ENCODE measurements at places on chromosomes 2 and 18.

- DNase-seq, result no peak
Observed at GRCh38 chr2:1600191-1601066, 143.9 kb downstream of the PXDN start.

DNA sequence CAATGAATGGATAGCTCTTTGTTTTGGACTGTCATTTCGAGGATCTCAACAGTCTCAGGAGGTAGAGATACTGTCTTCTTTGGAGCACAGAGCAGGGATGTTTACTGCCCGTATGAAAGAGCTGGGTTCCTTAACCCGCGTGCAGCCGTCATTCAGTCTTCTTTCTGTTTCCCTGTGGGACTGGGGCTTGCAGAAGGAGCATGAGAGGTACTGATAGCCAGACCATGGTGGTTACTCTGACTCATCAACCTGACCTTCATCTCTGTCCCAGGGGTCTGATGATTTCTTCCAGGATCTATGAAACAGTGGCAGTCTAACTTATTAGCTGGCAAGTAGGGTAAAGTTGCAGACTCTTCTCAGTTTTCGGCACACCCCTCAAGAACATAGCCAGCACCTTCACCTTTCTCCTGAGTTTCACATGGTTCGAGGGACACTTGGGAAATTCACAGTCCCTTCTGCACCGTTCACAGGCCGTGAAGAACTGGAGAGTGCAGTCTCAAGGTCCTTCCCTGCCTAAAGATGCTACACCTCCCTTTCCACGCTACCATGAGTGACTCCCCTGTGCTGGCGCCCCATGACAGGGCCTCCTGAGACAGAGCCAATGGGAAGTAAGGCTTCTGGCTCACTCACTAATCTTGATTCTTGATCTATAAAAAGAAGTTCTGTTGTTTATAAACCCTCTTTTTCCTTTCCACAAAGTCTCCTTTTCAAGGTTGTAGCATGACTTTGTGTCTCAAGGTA is 226.2 kb downstream of the MC4R start:
- no peak for DNase-seq

- no peak for DNase-seq
Observed at GRCh38 chr2:25920336-25920735, 42.0 kb upstream of the ASXL2 start.

- DNase-seq, result no peak
Observed at GRCh38 chr18:70190529-70190928, 15.0 kb downstream of the RTTN start.

- no peak for DNase-seq
Observed at GRCh38 chr18:76521417-76522121, 26.5 kb upstream of the ZNF516 start.

- no peak for DNase-seq
Observed at GRCh38 chr18:59455728-59456276, 96.7 kb upstream of the LMAN1 start.

GRCh38 chr2:198347349-198347748 is 543.0 kb downstream of the PLCL1 start:
- no peak for DNase-seq

DNA sequence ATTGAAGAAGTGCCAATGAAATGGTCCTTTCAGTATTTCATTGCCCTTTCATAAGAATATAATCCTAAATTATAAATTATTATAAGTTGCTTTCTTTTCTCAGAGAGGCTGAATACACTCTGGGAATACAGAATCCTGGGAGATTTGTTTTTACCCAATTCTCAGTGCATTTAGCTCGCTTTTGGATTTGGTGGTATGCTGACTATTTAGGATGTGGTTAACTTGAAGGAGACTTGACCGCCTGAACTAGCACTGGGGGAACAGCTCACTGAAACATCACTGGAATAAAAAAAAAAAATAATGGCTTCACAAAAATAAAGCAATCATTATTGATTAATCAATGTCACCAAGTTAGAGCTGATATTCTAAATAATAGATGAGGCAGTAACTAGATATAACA is 10.2 kb downstream of the TNFAIP6 start:
- no peak for DNase-seq

DNA sequence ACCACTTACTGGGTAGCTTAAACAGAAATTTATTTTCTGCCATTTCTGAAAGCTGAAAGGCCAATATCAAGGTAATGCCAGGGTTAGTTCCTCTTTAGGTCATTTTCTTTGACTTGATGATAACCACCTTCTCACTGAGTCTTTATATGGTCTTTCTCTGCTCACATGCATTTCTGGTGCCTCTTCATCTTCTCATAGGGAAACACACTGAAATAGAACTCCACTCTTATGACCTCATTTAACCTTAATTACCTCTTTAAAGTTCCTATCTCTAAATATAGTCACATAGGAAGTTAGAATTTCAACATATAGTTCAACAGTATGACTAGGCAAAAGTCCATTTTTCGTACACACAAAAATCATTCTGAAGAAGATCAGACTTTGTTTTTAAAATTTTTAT is 616.8 kb upstream of the VRK2 start:
- no peak for DNase-seq

DNA sequence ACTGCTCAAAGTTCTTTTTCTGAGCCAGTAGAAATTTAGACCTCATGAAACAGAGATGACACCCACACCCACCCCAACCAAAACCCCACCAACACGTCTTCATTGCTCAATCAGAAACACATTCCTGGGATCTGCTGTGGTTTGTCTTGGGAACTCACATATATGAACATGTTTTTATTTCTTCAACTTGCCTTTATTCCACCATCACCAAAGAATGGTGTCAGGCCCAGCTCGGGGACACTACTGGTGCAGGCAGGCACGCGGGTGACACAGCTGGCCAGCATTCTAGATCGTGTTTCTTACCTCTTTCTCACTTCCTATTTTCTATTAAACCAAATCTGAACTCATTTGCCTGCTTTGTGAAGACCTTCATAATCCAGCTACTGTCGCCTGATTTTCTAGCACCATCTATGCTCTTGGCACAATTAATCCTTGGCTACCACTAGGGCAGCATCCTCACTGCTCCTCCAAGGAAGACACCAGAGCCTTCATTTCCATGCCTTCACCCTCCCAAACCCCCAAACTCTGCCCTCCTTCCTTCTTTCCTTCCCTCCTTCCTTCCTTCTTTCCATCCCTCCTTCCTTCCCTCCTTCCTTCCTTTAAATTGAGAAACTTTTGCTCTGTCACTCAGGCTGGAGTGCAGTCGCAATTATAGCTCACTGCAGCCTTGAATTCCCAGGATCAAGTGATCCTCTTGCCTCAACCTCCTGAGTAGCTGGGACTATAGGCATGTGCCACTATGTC is 157.1 kb downstream of the BCL2 start:
- DNase-seq, result no peak

DNA sequence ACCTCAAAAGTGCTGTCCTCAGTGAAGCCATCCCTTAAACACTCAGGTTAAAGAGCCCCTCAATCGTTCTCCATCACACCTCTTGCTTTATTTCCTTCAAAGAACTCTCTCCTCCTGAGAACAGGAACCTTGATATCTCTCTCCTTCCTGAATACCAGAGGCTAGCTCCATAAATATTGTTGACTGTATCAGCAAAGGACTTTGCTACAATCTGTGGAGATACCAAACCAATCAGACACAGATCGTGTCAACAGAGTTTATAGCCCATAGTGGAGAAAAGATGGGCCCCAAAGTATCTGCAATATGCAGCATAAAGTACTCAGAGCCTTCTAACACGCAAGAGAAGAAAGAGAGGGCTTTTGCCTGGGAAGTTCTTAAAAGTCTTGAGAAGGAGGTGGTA is 36.4 kb downstream of the PLEKHM3 start:
- no peak for DNase-seq

GRCh38 chr2:237222178-237222577 is 136.5 kb downstream of the COPS8 start:
- DNase-seq, result no peak

DNA sequence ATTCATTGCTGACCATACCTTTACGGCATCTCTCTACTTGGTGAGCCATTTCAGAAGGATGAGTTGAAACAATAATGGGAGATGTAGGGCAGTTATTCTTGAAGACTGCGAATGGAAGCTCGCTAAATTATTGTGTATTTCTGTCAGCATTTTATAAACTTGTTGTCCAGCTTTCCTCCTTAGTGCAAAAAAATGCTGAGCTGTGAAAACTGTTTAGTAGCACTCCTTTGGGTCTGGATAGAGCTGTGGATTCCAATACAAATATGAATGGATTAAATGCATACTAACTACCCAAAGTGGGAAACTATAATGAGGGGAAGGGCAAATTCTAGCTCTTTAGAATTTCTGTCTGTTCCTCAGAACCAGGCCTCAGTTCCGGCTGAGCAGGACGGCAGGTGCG is 461.6 kb downstream of the TXNL1 start:
- no peak for DNase-seq

- DNase-seq, result no peak
Observed at GRCh38 chr2:105391058-105391627, 7.7 kb downstream of the FHL2 start.

- DNase-seq, result no peak
Observed at GRCh38 chr2:224594840-224595239, 9.7 kb upstream of the CUL3 start.

Measured in stimulated activated CD4-positive, alpha-beta T cell treated with anti-CD3 and anti-CD28 coated beads, Interleukin-12 subunit alpha, Interleukin-12 subunit beta, amount 100 ng/mL, for 24 hours (primary cell).